Suppressor macrophage (primary cell): ENCODE measurements at places on chromosomes 3 and 15.

DNA sequence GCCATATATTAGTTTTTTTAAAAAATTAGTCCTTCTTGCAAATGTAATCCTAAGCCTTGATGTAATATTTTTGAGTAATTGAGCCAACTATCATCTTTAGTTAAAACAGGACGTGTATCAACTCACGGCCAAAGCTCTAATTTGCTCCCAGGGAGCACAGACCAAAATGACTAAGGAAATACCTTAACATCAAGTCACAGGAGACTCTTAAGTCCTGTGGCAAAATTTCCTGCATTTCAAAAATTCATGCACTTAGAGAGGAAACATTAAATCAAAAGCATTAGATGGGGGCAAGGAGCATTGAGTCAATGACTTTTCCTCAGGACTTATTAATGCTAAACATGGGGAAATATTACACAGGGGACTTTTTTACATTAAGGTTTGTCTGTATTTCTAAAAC lies 276.0 kb downstream of the MFSD1 start:
- no peak for DNase-seq

GRCh38 chr3:124522082-124522625 lies 208.1 kb upstream of the UMPS start:
- no peak for DNase-seq

DNA sequence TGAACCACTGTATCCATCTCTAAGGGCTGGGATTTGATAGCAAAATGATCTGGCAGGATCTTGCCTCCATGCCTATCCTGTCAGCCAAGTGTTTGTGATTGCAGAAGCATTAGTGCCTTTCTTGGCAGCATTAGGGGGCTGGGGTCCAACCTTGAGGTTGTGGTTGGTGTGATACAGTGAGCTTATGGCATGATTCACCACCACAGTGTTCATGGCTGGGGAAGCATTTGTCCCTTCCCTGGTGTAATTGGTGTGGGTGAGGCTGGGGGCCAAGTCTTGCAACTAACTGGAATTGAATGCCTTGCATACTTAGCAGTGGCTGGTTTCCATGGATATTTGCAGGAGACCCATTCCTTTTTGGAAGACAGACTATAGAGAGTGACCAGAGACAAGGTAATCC lies 271.0 kb upstream of the TBL1XR1 start:
- no peak for DNase-seq

- DNase-seq, result no peak
Measured at GRCh38 chr3:133408366-133408765, 8.5 kb downstream of the BFSP2 start.

GRCh38 chr3:135853981-135854380 lies 111.5 kb upstream of the PPP2R3A start:
- no peak for DNase-seq

- no peak for DNase-seq
Measured at GRCh38 chr15:79193103-79193502, 89.4 kb upstream of the ANKRD34C start.
